Urinary bladder (tissue), 4 donors: ENCODE measurements at places on chromosomes 3 and 15. TPM values are rescaled to one million over a fixed set of nuclear protein-coding genes. Genes with fewer than 3 reads are reported as not detected.

Gene PPM1L
- total RNA-seq = 24.2 TPM

GRCh38 chr3:103060242-103060641, 625.4 kb downstream of the ZPLD1 start:
- no peak for DNase-seq

GRCh38 chr15:91576096-91576495, 277.4 kb upstream of the SLCO3A1 start:
- DNase-seq = no peak

GRCh38 chr3:44029100-44029499, 212.6 kb upstream of the TOPAZ1 start:
- no peak for DNase-seq

DNA sequence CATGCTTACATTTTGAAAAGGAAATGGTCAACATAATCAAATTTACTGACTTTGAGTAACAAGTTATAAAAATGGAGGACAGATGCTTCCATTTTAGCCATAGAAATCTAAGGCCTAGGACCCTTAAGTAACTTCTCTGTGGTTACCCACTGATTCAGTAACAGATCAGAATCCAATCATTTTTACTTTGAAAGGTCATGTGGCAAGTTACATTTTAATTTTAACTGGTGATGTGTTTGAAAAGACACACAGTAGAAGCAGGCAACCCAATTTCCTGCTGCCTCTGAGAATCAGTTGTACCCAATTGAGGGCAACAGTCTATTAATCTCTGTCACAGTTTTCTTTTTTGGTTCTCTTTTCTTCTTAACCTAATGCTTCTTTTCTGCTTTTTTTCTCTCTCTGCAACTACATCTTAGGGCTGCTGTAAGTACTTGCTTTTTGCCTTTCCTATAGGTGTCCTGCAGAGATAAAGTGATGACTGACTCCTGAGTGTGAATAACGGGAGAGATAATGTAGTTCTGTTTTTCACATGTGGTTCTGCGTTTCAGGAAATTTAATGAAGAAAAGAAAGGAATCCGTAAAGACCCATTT, 3.3 kb downstream of the ZWILCH start:
- DNase-seq = no peak

DNA sequence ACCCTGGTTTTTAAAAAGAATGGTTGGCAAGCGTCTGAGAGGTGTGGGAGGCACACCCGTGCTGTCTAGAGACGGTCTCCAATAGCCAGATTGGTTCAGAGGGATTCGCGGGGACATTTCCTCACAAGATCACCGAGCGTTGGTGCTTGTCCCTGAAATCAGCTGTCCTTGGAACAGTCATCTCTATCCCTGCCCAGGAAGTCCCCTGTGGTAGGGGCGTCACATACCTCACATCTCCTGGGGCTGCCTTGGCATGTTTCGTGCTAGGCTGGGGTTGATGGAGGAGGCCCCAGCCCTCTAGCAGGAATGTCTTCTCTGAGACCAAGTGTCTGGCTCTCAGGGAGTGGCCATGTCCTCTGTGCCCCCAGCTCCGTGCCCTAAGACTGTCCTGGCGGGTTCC, 6.8 kb downstream of the FBLN2 start:
- DNase-seq = no peak
